PC-3 (cell line): ENCODE measurements at places on chromosomes 5 and 9.

DNA sequence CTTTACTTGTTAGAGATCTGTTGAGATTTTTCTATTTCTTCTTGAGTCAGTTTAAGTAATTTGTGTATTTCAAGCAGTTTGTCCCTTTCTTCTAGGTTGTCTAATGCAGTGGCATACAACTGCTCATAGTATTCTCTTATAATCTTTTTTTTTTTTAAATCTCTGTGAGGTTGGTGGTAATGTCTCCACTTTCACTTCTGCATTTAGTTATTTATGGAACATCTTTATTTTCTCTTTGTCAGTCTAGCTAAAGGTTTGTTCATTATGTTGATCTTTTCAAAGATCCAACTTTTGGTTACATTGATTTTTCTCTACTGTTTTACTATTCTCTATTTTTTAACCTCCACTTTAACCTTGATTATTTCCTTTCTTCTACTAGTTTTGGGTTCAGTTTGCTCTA, 13.8 kb downstream of the FOXE1 start:
- DNase-seq = no peak

DNA sequence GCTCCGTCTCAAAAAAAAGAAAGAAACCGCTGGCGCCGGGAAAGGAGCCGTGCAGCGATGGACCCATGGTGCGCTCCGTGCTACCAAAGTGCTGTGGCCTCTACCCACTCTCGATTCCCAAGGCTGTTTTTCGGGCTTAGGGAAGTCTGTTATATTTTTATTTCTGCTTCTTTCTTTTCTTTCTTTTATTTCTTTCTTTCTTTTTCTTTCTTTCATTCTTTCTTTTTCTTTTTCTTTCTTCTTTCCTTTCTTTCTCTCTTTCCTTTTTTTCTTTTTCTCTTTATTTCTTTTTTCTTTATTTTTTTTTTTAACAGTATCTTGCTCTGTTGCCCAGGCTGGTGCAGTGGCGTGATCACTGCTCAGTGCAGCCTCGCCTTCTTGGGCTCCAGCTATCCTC, 87.5 kb downstream of the ANXA2R start:
- no peak for DNase-seq

DNA sequence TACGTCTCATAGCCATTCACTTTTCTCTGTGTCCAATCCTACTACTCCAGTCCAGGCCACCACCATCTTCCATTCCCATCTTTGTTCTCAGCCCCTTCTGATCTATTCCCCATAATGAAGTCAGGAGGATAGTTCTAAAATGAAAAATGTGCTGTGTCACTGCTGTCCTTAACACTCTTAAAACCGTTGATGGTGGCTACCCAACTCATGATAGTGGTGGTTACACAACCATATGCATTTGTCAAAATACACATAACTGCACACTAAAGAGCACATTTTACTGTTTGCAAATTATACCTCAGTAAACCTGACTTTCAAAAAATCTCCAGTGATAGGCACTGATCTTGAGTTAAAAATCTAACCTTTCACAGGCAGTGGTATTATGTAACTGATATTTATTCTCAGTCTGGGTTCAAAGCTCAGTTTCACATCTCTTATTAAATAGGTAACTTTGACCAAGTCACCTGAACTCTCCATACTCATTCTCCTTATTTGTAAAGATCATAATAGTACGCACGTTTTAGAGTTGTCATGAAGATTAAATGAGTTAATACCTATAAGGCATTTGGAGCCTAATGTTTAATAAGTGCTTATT, 24.6 kb upstream of the ADRB2 start:
- DNase-seq = no peak

- DNase-seq = peak; percentile 65
Measured at GRCh38 chr5:179765400-179765799, 28.4 kb upstream of the LTC4S start.

- no peak for DNase-seq
Measured at GRCh38 chr5:96785326-96786109, 22.2 kb downstream of the ERAP1 start.

DNA sequence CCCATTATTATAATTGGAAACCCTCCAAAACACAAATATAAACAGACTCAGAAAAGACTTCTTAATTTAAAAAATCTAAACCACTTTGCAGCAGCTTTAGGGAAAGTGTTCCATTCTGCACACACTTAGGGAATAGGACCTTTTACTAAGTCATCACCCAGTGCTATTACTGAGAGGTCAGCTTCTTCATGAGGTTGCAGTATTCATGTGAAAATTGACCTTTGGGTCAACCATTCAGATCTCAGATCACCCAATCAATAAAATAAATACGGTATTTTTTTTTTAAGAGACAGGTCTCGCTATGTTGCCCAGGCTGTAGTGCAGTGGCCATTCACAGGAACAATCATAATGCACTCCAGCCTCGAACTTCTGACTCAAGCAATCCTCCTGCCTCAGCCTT, 21.8 kb downstream of the NR6A1 start:
- DNase-seq = no peak

- DNase-seq = peak; percentile 64
Measured at GRCh38 chr9:91089405-91090129, 272.2 kb downstream of the AUH start.

GRCh38 chr5:141608557-141608956, 10.2 kb downstream of the DIAPH1 start:
- DNase-seq = no peak

GRCh38 chr9:133067813-133068212, 6.0 kb downstream of the CEL start:
- DNase-seq = peak; percentile 24

DNA sequence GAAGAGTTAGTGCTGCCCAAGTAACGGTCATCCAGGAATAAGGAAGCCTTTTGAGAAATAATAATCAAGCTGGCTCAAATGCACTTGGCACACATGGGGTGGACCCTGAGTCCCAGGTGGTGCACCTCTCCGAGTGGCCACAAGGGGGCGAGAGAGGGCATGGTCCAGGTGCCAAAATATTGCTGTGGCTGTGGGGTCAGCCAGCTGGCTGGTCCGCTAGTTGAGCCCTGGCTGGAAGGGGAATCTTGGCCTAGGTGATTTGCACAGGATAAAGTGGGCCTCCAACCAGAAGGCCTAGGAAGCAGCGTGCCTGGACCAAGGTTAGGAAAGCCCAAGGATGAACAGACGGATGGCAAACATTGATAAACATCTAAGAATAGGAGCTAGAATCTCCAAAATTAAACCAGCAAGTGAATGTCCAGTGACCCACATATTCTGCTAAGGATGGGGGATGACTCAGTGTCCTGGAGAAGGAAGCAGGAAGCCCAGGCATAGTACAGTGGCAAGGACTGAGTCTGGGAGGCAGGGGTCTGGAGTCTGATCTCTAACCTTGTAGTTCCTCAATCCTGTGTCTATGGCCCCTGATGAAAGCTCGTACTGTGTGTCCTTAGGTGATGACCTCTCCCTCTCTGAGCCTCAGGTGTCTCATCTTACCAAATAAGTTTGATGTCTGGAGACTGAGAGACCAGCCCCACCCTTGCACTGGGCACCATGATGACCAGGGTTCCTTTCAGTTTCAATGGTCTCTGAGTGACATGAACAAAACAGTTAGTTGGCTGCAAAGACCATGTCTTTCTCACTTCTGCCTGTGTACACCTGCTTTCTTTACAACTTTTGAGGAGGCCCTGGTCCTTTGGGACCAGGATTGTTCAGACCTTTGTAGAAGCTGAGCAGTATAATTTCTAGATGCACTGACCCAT, 19.2 kb upstream of the SHB start:
- peak; percentile 59 for DNase-seq

- peak; percentile 62 for DNase-seq
Measured at GRCh38 chr9:28073270-28073669, 500.0 kb upstream of the C9orf72 start.
